Eye (tissue), 1 donor: ENCODE measurements at places on chromosomes 1 and 21.

DNA sequence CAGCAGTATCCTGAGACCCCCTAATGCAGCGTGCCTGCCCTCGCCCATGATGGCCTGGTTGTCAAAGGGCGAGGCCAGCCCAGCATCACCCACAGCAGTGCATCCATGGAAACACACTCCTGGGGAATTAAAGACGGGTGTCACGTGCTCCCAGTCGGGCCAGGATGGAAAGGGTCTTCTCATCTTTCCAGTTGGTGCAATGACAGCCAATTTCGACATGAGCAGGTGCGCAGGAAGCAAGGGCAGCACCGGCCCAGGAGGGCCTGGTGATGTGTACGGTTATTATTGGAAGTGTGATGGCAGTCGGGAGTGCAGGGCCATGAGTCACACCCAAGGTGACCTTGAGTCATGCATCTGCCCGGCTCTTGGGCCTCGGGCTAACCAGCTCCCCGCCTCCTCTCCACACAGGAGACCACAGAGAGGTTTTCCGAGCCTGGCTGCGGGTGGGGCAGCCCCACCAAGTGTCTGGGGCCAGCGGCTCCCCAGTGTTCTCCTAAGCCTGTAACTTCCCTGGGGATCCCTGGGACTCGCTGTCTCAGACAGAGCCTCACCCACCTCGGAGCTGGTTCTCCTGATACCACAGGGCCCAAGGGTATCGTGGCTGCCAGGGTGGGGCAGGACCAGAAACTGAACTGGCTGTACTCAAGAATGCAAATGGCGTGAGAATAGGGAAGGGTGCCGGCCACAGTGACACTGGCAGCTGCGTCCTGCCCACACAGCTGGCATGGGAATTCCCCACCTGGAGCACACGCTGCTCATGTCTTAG is 119.8 kb downstream of the SIK1 start:
- no peak for DNase-seq

DNA sequence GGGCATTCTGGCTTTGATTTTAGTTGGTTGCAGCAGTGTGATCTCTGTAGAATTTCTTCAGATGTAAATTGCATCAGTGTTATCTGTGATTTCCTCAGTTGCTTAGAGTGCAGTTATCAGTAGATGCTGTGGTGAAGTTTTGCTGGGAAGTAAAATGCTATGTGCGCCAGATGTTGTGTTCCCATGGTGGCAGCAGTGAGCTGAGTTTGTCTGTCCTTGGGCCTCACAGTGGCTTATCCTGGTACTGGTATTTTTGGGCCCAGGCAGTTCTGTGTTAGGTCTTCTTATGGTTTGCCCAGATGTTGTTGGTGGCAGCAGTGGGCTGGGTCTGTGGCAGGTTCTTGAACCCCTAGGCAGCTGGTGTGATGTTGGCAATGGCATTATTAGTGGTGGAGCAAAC is 1242.1 kb downstream of the PLA2G4A start:
- DNase-seq = no peak

DNA sequence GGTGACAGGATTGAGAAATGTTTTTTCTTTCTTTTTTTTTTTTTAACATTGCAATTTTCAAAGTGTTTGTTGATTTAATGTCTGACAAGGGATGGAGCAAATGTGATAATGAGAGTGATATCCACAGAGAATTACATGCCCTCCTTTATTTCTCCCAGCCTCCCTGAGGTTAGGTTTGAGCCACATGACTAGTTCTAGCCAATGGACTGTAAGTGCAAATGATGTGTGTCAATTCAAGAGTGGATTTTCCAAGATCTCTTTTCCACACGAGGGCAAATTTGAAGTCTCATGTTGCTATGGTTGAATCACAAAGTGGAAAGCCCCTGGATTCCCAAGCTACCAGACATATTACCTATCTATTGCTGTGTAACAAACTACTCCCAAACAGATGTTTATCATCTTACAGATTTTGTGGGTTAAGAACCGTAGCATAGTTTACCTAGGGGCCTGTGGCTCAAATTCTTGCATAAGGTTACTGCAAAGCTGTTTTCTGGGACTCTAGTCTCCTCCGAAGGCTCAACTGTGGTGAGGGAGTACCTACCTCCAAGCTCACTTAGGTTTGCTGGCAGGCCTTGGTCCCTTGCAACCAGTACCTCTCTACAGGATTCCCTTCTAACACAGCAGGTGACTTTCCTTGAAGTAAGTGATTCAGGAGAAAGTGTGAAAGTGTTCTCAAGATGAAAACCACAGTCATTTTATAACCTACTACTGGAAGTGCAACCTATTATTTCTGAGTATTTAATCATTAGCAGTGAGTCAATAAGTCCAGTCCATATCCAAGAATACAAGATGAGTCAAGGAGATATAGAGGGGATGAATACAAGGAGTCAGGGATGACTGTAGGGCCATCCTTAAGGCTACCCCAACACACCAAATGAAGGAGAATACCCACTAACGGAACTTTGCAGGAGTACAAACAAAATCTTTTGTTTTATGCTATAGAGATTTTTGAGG is 533.6 kb downstream of the PTPRC start:
- DNase-seq = no peak

DNA sequence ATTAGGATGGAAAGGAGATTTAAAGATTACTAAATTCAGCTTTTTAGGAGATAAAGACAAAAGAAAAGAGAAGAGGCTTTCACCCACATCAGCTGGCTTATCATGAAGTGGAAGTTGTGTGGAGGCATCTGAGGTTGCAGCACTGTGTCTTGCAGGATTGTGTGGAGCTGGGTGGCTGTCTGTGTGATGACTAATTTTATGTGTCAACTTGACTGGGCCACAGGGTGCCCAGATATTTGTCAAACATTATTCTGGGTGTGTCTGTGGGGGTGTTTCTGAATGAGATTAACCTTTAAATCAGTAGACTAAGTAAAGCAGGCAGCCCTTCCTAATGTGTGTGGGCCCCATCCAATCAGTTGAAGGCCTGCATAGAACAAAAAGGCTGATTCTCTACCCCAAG is 3.9 kb downstream of the KCNA10 start:
- no peak for DNase-seq

DNA sequence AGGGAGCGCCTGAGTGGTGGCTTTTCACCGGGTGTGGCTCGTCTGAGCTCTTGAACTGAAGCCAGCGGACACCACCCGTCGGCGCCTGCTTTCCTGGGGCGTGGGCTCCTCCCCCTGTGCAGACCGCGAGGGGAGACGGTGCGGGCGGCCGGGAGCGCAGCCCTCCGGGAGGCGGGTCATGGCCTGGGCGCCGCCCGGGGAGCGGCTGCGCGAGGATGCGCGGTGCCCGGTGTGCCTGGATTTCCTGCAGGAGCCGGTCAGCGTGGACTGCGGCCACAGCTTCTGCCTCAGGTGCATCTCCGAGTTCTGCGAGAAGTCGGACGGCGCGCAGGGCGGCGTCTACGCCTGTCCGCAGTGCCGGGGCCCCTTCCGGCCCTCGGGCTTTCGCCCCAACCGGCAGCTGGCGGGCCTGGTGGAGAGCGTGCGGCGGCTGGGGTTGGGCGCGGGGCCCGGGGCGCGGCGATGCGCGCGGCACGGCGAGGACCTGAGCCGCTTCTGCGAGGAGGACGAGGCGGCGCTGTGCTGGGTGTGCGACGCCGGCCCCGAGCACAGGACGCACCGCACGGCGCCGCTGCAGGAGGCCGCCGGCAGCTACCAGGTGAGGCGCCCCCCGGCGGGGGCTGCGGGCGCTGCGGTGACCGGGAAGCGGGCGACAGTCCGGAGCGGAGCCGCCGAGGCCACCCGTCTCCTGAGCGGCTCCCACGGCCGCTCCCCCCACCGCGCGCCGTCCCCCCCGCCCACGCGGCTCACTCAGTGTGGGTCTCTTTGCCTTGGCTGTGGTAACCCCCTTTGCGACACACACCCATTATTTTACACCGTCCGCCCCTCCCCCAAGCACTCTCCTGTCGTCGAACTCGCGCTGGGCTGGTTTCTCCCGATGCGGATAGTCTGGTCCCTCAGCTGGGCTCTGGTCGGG is at the start of gene TRIM58:
TRIM58 (plus strand) TSS at position 119 of the 916 bp plus-strand sequence; CDS start at position 179, 60 bp downstream.
- peak; percentile 63 for DNase-seq

DNA sequence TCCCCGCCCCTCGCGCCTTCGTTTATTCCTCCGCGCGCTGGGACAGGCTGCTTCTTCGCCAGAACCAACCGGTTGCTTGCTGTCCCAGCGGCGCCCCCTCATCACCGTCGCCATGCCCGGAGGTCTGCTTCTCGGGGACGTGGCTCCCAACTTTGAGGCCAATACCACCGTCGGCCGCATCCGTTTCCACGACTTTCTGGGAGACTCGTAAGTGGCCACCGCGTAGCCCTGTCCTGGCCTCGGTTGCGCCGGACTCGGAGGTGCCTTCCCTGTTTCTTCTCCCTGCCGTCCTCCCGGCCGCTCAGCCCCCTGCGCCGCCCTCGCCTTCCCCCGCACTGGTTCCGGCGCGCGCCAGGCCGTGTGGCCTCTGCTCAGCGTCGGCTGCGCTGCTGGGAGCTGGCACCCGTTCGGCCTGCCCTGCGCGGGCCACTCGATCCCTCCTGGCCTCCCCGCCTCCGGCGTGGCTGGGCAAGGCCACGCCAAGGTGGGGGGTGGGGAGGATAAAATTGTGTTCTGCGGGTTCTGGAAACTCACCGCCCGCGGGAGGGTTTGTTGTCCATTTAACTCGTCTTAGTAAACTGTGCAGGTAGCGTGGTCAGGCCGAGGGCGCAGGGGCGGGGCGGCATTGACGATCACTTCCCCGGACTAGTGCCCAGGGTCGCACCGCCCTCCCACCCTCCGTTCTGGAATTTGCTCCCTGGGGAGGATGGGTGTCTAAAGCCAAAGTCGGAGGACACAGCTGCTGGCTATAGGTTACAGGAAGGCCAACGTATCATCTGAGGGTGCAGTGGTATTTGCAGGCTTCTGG is at the start of gene PRDX6:
PRDX6 (plus strand) TSS at position 50 of the 808 bp plus-strand sequence; CDS start at position 113, 63 bp downstream.
- peak; percentile 93 for DNase-seq

DNA sequence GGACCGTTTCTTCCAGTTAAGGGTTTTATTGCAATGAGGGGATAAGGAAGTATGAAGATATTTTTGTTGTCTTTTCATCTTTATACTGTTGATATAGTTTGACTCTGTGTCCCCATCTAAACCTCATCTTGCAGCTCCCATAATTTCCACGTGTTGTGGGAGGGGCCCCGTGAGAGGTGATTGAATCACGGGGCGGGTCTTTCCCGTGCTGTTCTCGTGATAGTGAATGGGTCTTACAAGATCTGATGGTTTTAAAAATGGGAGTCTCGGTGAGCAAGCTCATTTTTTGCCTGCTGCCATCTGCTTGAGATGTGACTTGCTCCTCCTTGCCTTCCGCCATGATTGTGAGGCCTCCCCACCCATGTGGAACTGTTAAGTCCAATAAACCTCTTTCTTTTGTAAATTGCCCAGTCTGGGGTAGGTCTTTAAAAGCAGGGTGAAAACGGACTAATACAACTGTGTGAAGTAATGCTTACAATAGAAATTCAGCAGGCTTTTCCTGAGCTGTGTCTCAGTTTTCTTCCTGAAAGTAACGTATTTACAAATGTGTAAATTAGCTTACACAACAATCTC is 377.3 kb downstream of the SIPA1L2 start:
- no peak for DNase-seq

DNA sequence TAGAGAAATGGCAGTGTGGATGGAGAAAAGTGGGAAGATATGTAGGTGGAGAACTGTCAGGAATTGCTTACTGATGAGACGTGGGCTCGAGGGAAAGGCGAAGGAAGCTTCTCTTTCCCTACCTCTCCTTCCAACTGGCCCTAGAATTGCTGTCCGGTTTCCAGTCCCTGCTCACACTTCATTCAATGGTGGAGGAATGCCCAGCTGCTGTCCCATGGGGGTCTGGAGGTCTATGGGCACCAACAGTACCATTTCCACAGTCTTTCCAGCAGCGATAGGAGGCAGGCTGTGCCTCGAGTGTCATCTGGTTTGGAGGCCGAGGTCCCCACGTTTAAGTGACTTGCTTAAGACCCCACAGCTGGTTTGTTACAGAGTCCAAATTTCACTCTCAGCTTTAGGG is 31.5 kb upstream of the CD1D start:
- no peak for DNase-seq

- DNase-seq = peak; percentile 76
Observed at GRCh38 chr1:9890224-9890731, 19.8 kb downstream of the CTNNBIP1 start.

- peak; percentile 7 for DNase-seq
Observed at GRCh38 chr1:3132660-3133059, 63.7 kb downstream of the PRDM16 start.

- DNase-seq = no peak
Observed at GRCh38 chr1:19033926-19034680, 77.6 kb upstream of the IFFO2 start.

DNA sequence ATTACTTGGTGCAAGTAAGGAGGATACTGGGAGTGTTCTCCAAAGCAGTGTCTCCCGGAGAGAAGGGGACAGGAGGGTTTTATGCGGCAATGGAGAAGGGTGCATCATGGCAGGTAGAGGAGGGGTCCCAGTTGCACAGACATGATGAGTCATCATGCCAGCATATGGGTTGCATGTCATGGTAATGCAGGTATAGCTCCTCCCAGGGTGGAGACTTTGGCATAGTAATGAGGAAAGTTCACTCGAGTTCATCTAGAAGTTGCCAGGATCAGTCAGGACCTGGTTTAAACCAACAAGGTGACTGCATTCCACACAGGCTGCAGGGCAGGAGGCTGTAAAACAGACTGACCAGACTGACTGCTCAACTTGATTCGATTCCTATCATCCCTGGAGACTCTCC is 355.7 kb upstream of the DUSP10 start:
- DNase-seq = no peak

GRCh38 chr1:23657659-23658275 is 33.8 kb upstream of the RPL11 start:
- DNase-seq = peak; percentile 79

DNA sequence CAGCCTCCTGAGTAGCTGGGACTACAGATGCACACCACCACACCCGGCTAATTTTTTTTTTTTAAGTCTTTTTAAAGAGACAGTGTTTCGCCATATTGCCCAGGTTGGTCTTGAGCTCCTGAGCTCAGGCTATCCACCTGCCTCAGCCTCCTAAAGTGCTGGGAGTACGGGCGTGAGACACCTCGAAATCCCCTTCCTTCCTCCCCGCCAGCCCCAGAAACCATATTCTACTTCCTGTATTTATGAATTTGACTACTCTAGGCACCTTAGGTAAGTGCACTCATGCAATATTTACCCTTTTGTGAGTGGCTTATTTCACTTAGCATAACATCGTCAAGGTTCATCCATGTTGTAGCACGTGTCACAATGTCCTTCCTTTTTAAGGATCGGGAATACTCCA is 6.9 kb upstream of the LRP8 start:
- no peak for DNase-seq

DNA sequence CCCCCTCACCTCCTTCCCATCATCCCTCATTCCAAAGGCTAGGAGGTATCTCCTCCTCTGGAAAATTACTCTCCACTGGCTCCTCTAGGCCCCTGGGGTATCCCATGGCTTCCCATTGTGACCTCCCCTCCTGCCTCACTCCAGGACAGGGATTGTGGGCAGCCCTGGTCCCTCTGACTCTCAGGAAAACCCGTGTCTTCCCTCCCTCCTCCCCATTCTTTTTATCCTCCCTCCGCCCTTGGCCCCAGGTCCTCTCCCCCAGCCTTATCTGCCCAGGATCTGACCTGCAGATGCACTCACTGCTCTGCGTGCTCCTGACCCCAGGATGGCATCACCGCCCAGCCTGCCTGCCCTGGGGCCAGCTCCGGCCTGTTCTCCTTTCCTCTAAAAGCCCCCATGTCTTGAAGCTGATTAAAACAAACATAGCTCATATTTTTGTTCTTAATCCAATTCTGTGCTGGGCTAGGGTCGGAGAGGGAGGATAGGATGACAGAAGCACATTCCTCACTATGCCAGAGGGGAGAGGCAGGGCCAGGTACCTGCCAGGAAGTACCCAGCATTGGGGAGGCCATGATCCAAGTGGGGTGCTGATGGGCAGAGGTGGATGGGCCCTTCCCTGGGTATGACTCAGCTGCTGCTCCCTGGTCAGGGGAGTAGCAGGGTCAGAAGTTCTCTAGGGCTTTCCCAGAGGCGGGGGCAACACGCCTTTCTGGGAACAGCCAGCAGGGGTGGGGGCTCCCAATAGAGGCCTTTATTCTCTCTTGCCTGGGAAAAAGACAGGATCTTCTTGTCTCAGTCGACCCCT is 13.8 kb upstream of the UBL4B start:
- peak; percentile 29 for DNase-seq
